Activated CD4-positive, alpha-beta memory T cell treated with anti-CD3 and anti-CD28 coated beads, Interleukin-2, amount 10 ng/mL, durations not matched to agents 7 days and 5 days (primary cell): ENCODE measurements at places on chromosomes 5 and 9. TPM values are rescaled to one million over a fixed set of nuclear protein-coding genes. Genes with fewer than 3 reads are reported as not detected.

GRCh38 chr5:145548097-145548496 lies 287.0 kb downstream of the PRELID2 start:
- no peak overlapping the region for H3K27ac ChIP-seq
- no peaks in the 10 kb centered on the region for H3K27me3 ChIP-seq
- no peaks in the 10 kb centered on the region for H3K36me3 ChIP-seq
- H3K4me1 ChIP-seq, result no peaks in the 10 kb centered on the region
- H3K4me3 ChIP-seq, result no peak overlapping the region
- no peak for DNase-seq

DNA sequence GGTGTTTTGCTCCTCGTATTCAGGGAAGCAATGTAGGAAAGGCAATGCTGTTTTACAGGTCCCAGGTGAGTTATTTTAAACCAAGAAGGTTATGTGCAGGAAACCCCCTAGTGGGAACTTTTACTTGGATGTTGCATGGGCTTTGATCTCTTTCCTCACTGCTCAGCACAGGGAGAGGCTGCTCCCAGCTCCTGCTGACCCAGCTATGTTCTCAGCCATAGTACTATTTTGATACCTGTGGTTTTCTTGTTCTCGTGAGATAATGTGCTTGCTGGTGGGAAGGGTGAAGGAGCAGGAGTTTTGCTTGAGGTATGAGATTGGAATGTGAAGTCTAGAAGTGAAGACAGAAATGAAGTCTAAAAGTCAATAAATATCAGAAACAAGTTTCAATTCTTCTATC lies 265.6 kb upstream of the FBXL7 start:
- no peaks in the 10 kb centered on the region for H3K4me1 ChIP-seq
- no peaks in the 10 kb centered on the region for H3K36me3 ChIP-seq
- DNase-seq, result no peak
- H3K4me3 ChIP-seq, result no peak overlapping the region
- H3K27me3 ChIP-seq, result no peaks in the 10 kb centered on the region
- H3K27ac ChIP-seq, result no peak overlapping the region

DNA sequence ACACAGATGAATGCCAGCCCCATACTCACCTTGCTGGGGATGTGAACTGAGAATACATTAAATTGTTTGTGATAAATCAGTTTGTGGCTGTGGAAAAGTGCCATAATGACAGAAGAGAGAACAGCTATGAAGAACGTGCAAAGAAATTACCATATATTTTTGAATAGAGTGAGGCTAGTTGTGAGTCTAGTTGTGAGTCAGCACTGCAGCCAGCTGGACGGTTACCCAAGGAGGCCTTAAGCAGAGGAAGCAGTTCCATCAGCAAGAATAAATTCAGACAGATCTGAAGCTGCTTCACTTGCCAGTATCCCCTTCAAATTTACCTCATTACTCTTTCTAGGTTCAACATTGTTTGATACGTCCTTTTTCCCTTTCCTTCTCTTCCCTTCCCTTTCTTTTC lies 446.0 kb downstream of the MTRR start:
- H3K27ac ChIP-seq, result no peak overlapping the region
- H3K4me3 ChIP-seq, result no peak overlapping the region
- H3K27me3 ChIP-seq, result no peaks in the 10 kb centered on the region
- no peaks in the 10 kb centered on the region for H3K36me3 ChIP-seq
- H3K4me1 ChIP-seq, result no peaks in the 10 kb centered on the region
- DNase-seq, result no peak

GRCh38 chr9:87158765-87159164 lies 211.5 kb upstream of the GAS1 start:
- H3K27me3 ChIP-seq, result no peaks in the 10 kb centered on the region
- H3K27ac ChIP-seq, result no peak overlapping the region
- H3K36me3 ChIP-seq, result no peaks in the 10 kb centered on the region
- H3K4me1 ChIP-seq, result no peaks in the 10 kb centered on the region
- no peak overlapping the region for H3K4me3 ChIP-seq
- DNase-seq, result no peak

DNA sequence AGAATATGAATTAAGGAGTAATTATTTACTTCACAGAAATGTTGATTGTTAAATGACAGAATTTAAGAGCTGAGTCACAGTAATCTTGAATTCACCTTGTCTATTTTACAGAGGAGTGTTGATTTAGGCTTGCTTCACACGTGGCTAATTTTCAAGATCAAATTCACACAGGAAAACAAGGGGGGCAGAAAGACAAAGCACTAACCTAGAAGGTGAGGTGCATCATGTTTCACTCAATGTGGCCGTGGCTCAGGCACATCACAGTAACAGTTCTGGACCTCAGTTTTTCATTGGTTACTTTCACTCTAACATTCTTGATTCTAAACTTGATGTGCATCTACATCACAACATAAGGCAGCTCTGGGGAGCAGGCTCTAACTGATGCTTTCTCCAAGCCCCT lies 69.6 kb upstream of the GNAQ start:
- H3K27ac ChIP-seq, result no peak overlapping the region
- H3K4me1 ChIP-seq, result peaks cover 29% of the 10 kb centered on the region
- H3K36me3 ChIP-seq, result peaks cover 5% of the 10 kb centered on the region
- no peak overlapping the region for H3K4me3 ChIP-seq
- no peak for DNase-seq

- no peaks in the 10 kb centered on the region for H3K27me3 ChIP-seq
- peaks cover 15% of the 10 kb centered on the region for H3K36me3 ChIP-seq
- no peak for DNase-seq
- H3K4me1 ChIP-seq, result peaks cover 68% of the 10 kb centered on the region
- peak overlapping the region; percentile 98 for H3K27ac ChIP-seq
Measured at GRCh38 chr9:131253891-131254491, 22.3 kb downstream of the FAM78A start.

The PIP5K1B gene
- 1.5 TPM for total RNA-seq

The GPR150 gene
- total RNA-seq, result 1.7 TPM

The TMEM174 gene
- total RNA-seq, result not detected

The PTPRD gene
- not detected for total RNA-seq

The TRIM36 gene
- not detected for total RNA-seq

The SLC4A9 gene
- 0.78 TPM for total RNA-seq
